Activated gamma-delta T cell treated with Interleukin-2 at 50 U/mL for 16 hours (primary cell): ENCODE measurements at places on chromosomes 13 and 19.

GRCh38 chr19:9883231-9883758, 48.2 kb downstream of the PIN1 start:
- no peak for DNase-seq

GRCh38 chr13:34867590-34867989, 74.5 kb upstream of the NBEA start:
- no peak for DNase-seq

GRCh38 chr13:113499936-113500335, 9.4 kb upstream of the DCUN1D2 start:
- DNase-seq, result no peak

- DNase-seq, result no peak
These were observed 9.9 kb downstream of the GPR183 start for GRCh38 chr13:99297331-99297730.

- no peak for DNase-seq
These were observed 158.6 kb downstream of the KATNAL1 start for GRCh38 chr13:30148786-30149185.

DNA sequence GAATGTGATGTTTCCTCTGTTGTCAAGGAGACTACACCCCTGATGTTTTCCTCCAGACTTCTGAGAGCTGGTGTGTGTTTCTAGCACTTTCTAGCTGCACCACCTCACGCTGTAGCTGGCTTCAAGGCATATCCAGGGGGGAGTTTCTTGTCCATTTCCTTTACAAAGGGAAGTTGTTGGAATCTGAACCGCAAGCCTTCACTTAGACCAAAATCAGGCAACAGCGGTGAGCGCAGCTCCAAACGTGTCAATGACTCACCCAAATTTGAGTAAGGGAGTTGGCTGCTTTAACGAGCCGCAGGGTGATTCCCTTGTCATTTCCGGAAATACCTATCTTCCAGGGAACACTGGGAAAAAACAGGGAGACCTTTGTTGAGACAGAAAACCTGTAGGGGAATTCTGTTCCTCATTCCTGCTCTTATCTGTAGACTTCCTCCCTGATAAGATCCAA, 2.5 kb downstream of the LDLR start:
- peak; percentile 46 for DNase-seq

DNA sequence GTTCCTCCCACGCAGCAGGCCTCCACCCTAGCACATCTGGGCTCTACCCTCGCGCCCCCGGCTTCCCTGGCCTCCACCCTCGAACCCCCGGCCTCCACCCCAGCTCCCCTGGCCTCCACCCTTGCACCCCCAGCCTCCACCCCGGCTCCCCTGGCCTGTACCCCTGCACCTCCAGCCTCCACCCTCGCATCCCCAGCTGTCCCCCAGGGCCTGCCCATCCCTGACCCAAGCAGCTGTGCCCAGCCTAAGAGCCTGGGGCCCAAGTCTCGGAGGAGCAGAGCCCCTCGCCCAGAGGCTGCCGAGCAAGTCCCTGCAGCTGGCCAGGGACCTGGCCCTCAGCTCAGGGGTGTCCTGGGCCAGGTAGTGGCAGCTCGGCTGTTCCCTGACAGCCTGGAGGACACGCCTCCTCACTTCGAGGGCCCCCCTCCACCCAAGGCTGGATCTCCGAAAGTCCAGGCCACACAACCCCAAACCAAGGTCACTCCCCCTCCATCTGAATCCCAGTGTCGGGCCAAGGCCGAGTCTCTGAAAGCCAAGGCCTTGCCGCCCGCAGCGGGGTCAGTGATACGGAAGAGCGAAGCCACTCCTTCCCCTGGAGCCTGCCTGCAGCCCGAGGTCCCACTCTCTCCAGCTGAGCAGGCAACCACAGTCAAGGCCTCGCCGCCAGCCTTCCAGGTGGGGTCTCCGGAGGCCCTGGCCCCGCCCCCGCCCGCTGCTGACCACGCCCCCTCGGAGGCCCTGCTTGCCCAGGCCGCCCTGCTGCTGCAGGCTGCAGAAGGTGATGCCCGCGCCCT, 7.9 kb upstream of the ARHGAP33 start:
- no peak for DNase-seq
